ENCODE measurements at places on chromosomes 5 and 9. TPM values are rescaled to one million over a fixed set of nuclear protein-coding genes. Genes with fewer than 3 reads are reported as not detected.

DNA sequence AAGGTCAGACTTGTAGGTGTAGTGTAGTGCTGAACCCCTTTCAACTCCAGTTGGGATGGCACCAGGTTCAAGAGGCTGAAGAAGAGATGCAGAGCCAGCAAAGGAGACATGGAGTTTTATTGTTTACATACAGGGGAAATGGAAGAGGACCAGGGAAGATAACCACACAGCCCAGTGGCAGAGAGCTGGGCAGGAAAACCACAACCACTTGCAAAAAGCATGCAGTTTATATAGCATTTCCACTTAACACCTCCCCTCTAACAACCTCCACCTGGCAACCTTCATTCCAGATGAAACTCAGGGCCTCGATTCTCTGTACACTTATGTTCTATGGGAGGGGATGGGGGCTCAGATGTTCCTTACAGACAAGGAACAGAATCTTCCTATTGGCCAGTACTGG is 56.9 kb downstream of the SNX24 start:
- no peak for DNase-seq

DNA sequence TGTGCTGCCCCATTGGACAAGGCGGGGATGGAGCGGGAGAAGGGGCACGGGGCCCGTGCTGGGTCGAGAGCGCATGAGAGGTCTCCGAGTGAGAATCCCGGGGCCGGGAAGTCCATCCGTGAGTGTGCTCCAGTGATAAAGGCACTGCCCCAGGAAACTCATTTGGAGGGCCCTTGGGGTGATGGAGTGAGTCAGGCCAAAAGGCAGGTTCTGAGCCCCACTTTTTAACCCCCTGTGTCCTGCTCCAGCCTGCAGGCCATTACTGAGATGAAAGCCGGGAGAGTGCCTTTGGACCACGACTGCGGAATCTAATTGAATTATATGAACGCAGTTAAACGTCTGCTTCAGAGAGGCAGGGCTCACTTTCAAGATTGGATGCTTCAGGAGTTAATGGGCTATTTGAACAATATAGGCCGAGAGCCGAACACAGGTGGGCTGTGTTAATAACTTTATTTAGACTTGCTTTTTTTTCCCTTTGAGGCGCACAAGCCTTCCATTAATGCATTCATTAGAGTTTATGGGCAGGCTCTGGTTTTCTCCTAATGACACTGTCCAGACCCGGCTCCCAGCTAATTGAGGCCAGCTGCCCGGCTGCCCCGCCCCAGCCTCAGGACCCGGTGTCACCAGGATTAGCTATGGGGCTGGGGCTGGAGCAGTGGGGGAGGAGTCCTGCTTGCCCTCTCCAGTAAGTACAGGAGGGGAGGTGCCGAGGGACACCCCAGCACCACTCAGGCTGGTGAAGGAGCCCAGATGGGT is 79.1 kb upstream of the LMX1B start:
- DNase-seq, result no peak

- DNase-seq, result no peak
These were observed 867 bp downstream of the SYK start for GRCh38 chr9:90802386-90802985.

- DNase-seq, result peak; percentile 55
These were observed 266.9 kb downstream of the ARHGAP26 start for GRCh38 chr5:143037071-143037470.

DNA sequence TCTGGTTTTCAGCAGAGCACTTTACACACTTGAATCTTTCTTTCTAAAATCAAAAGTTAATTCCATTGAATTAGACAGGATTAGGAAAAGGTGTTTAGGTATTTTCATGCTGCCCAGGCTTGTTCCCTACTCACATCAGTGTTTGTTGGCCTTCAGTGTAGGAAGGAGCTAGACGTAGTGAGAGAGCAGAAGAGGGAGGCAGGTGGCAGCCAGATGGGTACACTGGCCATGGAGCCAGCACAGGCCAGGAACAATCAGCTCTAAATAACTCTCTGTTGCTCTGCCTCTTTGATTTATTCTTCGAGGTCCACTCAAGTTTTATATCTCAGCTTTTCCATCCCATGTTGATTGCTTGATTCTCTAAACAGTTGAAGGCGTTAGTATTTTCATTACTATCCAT is 529.6 kb downstream of the PSAT1 start:
- no peak for DNase-seq

DNA sequence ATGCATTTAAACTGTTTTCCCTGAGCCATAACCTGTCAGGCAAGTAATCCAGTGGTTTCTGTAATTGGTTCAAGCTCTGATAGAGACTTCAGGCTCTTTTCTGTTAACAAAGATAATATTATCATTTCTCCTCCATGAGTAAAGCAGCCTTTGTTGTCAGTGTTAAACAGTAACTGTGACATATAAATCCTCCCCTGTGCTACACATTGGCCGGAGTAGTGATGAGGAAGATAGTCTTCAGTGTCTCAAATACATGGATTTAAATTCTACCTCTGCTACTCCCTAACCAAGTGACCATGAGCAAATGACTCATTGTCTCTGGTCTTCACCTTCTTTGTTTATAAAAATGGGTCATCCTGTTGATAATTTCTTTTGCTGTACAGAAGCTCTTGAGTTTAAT is 615.5 kb upstream of the CHD1 start:
- peak; percentile 11 for DNase-seq

DNA sequence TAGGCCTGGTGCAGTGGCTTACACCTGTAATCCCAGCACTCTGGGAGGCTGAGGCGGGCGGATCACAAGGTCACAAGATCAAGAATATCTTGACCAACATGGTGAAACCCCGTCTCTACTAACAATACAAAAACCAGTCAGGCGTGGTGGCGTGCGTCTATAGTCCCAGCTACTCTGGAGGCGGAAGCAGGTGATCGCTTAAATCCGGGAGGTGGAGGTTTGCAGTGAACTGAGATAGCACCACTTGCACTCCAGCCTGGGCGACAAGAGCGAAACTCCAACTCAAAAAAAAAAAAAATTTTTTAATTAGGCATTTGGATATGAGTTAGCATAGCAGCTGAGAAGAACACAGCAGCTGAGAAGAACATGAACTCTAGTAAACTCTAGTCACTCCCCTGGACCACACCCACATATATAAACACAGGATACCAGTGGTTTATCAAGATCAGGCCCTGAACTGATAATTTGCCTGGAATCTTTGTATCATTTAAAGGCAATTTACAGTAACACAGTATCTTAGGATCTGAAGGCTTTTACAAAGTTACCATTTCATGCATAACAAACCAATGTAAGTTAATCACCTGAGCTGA is 4.6 kb upstream of the UGCG start:
- DNase-seq, result peak; percentile 41

GRCh38 chr9:130480673-130481072 is 35.9 kb downstream of the ASS1 start:
- no peak for DNase-seq

GRCh38 chr5:73119451-73120157 is 771 bp upstream of the TMEM171 start:
- peak; percentile 82 for DNase-seq

DNA sequence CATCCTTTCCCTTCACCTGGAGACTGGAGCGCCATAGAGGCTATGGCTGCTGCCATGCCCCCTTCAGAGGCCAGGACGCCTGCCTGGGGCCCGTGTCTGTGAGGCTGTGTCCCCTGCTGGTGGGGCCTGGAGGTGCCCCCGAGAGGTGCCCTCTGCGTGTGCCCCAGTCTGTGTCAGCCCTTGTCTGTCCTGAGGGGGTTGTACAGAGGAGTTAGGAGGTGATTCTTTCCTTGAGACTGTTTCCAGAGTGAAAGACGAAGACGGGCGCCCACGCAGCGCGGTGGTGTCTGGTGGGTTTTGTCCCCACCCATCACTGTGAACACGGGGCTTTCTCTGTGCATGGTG is 24.6 kb downstream of the TRAF2 start:
- no peak for DNase-seq

- no peak for DNase-seq
These were observed 82.2 kb upstream of the RFX3 start for GRCh38 chr9:3608011-3608410.

- no peak for DNase-seq
These were observed 473.5 kb downstream of the ACTL7B start for GRCh38 chr9:108382310-108382709.

- DNase-seq, result no peak
These were observed 16.2 kb upstream of the IL3 start for GRCh38 chr5:132044207-132044606.

GRCh38 chr9:114155263-114155994 is at the start of gene COL27A1:
Gene COL27A1, plus strand, starts transcription at chr9:114155537. Its CDS starts 414 bp downstream, at chr9:114155951.
- DNase-seq, result no peak

- peak; percentile 52 for DNase-seq
These were observed 596.0 kb downstream of the SEMA5A start for GRCh38 chr5:8949908-8950307.

- no peak for DNase-seq
These were observed 23.2 kb upstream of the PSAT1 start for GRCh38 chr9:78273761-78274160.

- DNase-seq, result no peak
These were observed 38.6 kb upstream of the SMC5 start for GRCh38 chr9:70220216-70220615.

DNA sequence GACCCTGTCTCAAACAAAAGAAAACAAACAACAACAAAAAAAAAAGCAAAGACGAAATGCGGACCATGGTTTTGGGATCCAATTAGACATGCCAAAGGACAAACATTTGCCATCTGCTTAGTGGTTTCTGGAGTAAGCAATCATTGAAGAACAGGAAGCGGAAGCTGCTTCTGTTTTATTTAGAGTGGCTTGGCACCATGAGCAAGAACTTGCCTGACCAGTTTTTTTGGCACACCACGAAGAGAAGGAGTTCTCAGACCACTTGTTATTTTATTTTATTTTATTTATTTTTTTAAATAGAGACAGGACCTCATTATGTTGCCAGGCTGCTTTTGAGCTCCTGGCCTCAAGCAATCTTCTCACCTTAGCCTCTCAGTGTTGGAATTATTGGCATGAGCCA is 17.0 kb downstream of the BTF3 start:
- DNase-seq, result no peak

DNA sequence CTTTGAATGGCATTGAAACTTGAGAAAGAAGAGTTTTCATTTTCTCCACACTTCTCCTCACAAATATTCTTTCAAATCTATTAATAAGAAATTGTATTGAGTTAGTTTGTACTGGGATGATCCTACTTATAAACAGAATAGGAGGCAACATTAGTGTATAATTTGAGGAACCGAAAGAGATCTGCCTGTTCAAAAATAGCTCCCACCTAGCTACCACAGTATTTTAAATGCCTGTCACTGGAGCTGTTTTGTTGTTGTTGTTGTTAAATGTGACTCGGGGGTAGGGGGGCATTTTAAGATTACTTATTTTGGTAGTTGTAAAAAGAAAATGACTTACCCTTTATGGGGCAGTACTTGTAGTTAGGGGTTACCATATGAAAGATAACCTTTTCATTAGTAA is 20.1 kb upstream of the HAPLN1 start:
- no peak for DNase-seq

DNA sequence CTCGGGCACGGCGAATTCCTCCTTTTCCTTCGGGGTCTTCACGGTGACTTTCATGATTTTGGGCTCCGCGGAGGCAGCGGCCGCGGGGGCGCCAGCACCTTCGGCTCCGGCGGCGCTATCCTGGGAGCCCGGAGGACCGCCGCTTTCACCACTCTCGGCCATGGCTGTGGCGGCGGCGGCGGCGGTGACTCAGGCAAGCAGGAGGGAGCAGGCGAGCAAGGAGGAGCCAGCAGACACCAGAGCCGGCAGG is 315 bp downstream of the UBQLN1 start:
- peak; percentile 52 for DNase-seq

DNA sequence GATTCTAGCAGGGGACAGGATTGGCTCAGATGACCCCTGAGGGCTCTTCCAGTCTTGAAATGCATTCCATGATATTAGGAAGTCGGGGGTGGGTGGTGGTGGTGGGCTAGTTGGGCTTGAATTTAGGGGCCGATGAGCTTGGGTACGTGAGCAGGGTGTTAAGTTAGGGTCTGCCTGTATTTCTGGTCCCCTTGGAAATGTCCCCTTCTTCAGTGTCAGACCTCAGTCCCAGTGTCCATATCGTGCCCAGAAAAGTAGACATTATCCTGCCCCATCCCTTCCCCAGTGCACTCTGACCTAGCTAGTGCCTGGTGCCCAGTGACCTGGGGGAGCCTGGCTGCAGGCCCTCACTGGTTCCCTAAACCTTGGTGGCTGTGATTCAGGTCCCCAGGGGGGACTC is 2.9 kb upstream of the MYOZ3 start:
- DNase-seq, result no peak

- no peak for DNase-seq
These were observed 188.6 kb downstream of the PDE4D start for GRCh38 chr5:59704936-59705335.

GRCh38 chr9:1272488-1272887 is 222.3 kb downstream of the DMRT2 start:
- no peak for DNase-seq

- no peak for DNase-seq
These were observed 943 bp downstream of the STING1 start for GRCh38 chr5:139481580-139482049.

- DNase-seq, result no peak
These were observed 31.0 kb upstream of the B4GALT1 start for GRCh38 chr9:33198165-33198564.

- no peak for DNase-seq
These were observed 24.4 kb upstream of the SCAMP1 start for GRCh38 chr5:78335976-78336375.

The SPARC gene
- 103 TPM for total RNA-seq

The BASP1 gene
- total RNA-seq, result 82.6 TPM

The PKN3 gene
- total RNA-seq, result 2.8 TPM

The FGF10 gene
- not detected for total RNA-seq

The MEIKIN gene
- total RNA-seq, result not detected

The IL5 gene
- not detected for total RNA-seq

The TAF11L9 gene
- total RNA-seq, result not detected

The GOLM1 gene
- 177 TPM for total RNA-seq

The MCC gene
- 42.9 TPM for total RNA-seq

The IRX1 gene
- total RNA-seq, result 3.3 TPM

The IFNA13 gene
- total RNA-seq, result not detected

The SNCB gene
- not detected for total RNA-seq

The MAP1B gene
- total RNA-seq, result 156 TPM

The RNF38 gene
- total RNA-seq, result 47.3 TPM
